Right lung (tissue), 10 donors: ENCODE measurements at places on chromosomes 4 and X.
A peak's percentile ranks its signal among the peaks of the same experiment; 100 is the strongest.

DNA sequence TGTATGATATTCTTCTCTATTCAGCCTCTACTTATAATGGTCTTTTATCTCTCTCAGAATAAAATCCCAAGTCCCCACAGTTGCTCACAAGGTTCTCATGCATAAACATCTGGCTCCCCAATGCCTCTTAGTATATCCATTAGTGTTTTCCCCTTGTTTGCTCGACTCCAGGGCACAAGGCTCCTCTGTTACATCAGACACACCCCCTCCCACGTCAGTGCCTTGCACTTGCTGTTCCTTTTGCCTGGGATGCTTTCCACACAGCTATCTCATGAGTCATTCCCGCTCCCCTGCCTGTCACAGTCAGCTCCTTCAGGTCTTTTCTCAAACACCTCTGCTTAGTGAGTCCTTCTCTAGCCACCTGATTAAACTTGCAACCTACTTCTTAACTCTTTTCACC lies 260.2 kb downstream of the IL1RAPL1 start:
- DNase-seq = no peak

DNA sequence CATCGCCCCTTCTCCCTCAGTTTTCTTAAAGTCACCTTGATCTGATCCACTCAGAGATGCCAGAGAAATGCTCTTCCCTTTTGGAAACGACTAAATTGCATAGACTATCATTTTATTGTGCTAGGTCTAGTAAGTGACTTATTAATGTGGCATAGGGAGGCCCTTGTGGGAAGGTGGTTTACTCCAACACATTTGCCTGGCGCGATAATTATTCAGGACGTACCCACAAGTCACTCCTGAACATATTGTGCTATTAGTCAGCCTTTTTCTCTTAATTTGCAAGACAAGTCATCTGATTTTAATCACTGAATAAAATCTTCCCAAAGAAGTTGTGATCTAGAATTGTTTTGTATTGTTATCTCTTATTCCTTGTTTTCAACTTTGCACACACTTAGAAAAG lies 7.6 kb downstream of the ENPEP start:
- DNase-seq = no peak

DNA sequence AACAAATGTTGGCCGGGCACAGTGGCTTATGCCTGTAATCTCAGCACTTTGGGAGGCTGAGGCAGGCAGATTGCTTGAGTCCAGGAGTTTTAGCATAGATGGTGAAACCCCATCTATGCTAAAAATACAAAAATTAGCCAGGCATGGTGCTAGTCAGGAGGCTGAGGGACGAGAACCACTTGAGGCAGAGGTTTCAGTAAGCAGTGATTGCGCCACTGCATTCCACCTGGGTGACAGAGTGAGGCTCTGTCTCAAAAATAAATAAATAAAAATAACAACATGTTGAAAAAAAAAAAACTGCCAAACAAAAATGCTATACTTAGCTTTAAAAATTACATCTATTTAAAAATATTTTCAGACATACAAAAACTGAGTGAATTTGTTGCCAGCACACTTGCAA lies 374.2 kb upstream of the SMIM31 start:
- DNase-seq = no peak

- no peak for DNase-seq
These were observed 1180.9 kb upstream of the ADGRL3 start for GRCh38 chr4:60019180-60019579.

DNA sequence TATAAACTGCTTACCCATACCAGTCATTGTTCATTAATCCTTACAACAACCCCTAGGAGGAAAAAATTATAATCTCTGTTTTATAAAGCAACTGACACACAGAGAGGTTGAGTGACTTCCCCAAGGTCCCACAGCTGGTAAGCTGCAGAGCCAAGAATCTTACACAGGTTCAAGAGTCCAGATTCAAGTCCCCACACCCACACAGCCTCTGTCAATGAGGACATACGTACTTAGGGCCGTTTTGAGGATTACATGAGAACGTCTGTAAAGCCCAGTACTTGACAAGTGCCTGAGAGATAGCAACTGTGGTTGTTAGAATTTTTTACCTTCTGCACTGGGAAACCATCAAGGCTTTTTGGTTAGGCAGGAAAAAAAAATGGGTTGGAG lies 556 bp upstream of the SLC25A43 start:
- DNase-seq = no peak

DNA sequence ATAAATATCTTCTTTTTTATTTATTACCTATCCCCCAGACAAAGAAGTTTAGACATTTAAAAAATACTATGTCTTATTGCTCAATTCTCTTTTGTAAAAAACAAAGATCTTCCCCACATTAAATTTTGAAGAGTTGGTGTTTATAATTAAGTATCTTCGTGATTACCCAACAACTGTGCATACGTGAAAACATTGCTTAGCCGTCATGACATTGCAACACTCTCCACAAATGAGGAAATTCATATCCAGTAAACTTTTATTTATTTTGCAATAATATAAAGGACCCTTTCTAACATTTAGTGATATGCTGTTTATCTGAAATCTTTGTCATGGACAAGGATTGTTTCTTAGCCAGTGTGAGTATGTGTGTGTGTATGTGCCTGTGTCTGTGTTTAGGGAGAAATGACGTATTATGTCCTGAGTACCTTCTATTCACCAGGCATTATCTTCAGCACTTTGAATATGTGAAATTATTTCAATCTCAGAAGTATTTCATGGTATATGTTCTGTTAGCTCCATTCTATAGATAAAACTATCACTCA lies 26.1 kb upstream of the EREG start:
- DNase-seq = no peak

DNA sequence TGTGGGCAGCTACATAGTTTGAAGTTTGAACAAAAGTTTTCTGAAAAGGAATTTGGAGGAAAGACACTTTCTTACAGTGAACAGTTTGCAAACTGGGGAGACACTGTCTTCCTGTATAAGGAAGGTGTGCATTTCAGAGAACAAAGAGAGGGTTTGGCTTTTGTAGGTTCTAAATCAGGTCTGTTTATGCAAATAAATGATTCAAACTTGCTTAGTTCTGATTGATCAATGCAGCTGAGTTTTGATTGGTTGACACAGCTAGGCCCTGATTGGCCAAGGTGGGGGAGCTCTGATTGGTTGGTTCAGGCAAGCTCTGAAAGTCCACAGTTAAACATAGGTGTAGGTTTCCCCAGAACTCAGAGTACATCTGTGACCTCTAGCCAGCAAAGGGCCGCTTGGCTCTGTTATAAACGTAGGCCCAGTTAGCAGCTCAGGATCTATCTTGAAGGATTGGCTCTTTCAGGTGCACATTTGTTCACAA lies 63.0 kb upstream of the ENPP6 start:
- no peak for DNase-seq

GRCh38 chr4:70583952-70584834 lies 7.9 kb upstream of the AMBN start:
- peak; percentile 40 for DNase-seq

DNA sequence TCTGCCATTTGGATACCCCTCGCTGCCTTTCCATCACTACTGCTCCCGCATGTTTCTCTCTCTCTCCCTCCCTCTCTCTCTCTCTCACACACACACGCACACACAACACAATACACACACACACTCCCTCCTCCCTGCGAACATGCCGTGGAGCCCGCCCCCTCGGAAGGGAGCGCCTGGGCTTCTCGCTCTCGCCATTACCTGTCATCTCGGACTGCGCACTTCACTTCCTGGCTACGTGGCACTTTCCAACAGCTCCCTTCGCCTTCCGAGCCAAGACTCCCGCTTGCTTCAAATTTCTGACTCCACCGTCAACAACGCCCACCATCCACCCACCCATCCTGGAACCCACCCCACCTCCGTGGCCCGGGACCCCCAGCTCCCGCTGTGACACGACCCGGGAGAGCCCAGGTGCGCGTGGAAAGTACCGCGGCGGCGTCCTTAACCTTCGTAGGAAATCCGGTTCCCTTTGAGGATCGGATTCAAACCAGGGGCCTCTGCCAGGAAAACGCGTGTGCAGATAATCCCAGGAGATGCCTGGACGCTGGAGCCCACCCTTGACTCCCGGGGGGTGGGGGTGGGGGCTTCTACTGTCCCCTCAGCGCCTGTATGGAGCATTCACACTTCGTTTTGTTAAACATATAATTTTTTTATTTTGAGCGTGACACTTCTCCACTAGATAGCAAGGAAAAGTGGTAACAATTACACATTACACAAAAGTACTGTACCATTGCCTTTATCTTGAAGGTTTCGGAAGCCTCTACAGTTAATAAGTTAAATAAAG lies 12.5 kb downstream of the ARX start:
- DNase-seq = no peak

DNA sequence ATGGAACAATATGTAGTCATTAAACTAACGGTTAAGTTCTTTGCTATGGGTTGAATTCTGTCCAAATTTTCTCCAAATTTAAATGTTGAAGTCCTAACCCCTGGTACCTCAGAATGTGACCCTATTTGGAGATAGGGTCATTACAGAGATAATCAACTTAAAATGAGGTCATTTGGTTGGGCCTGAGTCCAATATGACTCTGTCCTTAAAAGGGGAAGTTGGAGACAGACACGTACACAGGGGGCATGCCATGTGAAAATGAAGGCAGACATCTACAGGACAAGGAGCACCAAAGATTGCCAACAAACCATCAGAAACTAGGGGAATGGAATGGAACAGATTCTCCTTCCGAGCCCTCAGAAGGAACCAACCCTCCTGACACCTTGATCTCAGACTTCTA lies 492.0 kb upstream of the FTHL17 start:
- no peak for DNase-seq
